ENCODE measurements at places on chromosomes 11 and 22. TPM values are rescaled to one million over a fixed set of nuclear protein-coding genes. Genes with fewer than 3 reads are reported as not detected.

GRCh38 chr11:35142481-35143075 is 3.6 kb downstream of the CD44 start:
- DNase-seq: no peak

DNA sequence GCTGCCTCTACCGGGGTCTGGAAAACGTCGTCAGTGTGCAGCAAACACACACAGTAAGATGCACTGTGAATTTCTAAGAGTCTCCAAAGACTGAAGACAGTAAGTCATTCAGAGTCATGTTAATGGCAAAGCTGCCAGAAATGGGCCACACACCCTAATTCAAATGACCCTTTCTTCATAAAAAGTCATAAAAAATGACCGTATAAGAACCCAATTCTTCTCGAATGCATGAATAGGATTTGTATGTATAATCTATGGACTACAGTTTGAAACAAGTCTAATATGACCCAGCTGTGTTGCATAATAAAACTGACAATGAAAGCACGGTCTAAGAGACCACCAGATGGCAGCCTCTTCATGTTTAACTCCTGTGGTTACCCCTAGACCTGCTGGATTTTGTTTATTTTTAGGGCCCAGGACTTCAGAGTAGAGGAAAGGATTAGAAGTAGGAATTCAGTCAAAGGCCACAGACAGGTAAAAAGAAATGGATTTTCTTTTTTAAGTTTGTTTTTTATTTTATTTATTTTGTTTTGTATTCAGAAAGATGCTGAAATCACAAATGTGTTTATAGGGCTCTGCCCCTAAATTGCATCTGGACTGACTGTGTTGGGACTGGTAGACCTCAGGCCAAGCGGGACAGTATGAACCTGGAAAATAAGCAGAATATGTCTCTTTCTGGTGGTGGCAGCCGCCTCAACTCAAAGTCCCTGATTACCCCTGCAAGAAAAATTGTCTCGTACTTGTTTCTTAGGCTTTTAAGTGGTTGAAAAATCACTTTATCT is 32.1 kb upstream of the SLC5A12 start:
- DNase-seq: no peak

DMC1 gene
- 0.22 TPM for total RNA-seq

OR5M3 gene
- total RNA-seq: not detected

OR4A15 gene
- not detected for total RNA-seq
